ENCODE measurements at places on chromosomes 6 and 20. TPM values are rescaled to one million over a fixed set of nuclear protein-coding genes. Genes with fewer than 3 reads are reported as not detected.

The SIGLEC1 gene
- not detected for total RNA-seq

The EEF1A2 gene
- total RNA-seq, result not detected

The PAQR8 gene
- total RNA-seq, result 8.1 TPM

The TXLNB gene
- 0.08 TPM for total RNA-seq

The DPPA5 gene
- total RNA-seq, result not detected

The TREM1 gene
- not detected for total RNA-seq

The CCDC167 gene
- total RNA-seq, result 76.6 TPM
